ENCODE measurements at places on chromosomes 12 and 14.

GRCh38 chr14:93734086-93734822, 54.0 kb downstream of the PRIMA1 start:
- no peak for DNase-seq

DNA sequence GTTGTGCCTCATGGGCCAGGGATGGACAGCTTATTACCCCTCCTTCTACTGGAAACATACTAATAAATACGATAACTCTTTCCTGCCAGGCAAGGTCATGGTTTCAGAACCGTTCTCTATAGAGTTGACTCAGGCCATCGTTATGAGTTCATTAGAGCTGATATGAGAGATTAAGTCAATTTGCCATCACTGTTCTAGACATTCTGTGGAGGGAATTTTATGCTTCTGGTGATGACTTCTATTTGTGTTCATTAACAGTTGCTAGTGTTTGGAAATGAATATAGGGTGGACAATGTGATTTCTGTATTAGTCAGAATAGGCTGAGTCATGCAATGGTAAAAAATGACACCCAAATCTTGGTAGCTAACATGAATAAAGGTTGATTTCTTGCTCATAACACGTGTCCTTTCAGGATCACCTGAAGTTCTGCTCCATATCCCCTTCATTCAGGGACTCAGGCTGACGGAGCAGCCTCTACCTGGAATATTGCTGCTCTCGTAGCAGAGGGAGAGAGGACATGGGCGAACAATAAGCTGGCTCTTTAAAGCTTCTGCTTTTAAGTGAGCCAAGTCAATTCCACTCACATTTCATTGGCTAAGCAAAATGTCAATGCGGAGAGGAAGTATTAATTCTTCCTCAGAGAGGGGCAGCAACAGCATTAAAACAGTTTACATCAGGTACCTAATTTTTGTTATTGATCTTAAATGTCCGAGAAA, 18.5 kb upstream of the TBPL2 start:
- DNase-seq, result no peak

DNA sequence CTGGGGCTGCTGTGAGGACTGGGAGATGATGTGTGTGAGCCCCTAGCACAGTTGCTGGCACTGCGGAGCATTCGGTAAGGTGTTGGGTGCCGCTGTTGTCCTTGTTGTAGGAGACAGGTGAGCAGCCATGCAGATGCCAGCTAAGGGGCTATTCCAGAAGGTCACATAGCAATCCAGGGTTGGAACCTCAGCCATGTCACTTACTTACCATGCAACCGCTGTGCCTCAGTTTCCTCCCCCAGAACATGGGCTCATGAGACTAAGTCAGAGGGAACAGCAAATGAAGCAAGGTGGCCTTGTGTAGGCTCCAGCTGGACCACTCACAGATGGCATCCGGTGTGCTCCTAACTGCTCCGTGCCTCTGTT, 13.2 kb downstream of the DTX1 start:
- no peak for DNase-seq

DNA sequence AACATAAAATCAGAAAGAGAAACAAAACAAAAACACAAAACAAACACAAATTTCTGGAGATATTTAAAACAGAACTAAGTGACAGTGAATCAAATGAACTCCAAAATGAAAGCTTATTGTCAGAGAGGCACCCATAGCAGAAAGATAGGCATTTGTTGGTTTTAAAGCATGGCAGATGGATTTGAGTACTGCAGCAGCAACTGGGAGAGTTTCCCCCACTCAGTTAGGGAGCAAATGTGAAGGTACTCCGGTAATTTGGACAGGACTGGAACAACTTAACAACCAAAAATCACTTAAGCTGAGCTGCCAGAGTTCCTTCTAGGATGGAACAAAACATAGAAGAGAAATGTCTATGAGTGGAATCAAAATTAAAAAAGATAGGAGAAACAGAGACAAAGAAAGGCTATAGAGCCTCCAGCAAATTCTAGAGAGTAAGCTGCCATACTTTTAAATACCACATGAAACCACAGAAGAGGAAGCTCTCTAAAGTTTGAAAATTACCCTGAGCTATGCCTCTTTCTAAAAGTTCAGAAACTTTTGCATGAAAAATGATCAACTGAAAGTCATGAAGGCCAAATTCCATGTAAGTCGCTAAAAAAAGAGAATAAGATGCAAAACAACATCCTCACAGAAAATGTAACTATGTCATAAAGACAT, 1248.3 kb upstream of the USP15 start:
- no peak for DNase-seq

DNA sequence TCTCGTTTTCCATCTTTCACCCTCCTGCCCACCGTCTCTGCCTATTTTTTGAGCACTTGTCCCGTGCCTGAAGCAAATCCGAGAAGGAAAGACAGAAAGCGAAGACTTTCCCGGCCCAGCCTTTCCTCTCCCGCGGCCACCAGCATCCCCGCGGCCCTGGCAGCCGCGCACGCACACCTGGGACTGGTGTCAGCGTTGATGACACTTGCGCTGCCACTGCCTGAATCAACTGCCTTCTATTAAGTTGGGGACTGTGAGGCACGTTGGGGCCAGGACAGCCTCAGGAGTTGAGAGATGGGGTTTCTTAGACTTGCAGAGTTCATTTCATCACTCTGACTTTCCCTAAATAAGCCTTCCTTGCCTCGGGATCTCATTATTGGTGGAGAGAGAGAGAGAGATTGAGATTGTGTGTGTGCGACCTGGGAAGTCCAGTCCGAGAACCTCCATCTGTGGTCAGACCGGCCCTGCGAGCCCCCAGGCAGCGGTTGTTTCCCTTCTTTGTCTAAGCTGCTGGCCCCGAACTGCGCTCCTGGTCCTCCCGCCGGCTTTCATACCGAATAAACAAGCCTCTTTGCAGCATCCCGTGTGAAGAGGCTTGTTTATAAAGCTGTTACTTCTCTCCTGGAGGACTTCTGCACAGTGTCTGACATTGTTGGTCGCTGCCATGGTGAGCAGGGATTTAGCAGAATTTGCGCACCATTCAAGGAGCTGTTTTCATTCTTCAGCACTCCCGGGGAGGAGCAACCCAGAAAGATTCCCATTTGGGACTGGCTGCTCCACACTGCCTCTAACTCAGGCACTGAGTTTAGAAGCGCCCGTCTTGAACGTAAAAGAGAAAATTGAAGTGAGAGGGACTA, 1.5 kb downstream of the PDZRN4 start:
- no peak for DNase-seq

DNA sequence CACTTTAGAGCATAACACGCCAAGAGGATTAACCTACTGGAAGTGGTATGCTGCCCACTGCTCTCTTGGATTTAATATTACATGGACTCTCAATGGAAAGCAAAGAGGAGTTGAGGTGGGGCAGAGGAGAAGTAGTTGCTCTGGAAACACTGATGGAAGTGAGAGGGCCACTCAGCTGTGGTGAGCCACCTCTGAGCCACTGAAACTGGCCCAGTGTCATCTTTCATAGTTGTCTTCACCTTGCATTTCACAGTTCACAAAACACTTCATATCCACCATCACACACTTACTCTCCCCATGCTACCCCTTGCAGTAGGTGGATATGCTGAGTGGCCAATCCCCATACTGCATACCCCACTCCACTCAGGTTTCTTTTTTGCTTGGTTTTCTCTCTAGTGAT, 12.2 kb upstream of the PCED1B start:
- DNase-seq, result no peak

DNA sequence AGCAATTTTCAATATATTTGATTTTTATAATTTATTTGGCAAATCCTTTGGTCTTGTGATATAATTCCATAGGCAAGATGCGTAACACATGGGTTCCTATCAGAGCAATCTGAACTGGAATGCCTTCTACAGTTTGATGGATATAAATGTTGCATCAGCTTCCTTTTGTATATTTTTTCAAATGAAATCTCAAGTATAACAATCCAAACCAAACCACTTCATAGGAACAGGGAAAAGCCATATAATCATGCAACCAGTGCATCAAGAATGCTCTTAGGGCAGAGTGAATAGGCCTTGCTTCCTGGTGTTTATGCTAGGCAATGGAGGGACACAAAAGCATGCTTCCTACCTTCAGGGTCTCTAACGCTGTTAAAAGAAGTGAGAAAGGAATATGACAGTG, 34.5 kb downstream of the EFCAB11 start:
- DNase-seq, result no peak
